CD4-positive, alpha-beta T cell (primary cell): ENCODE measurements at places on chromosomes 2 and 18. TPM values are rescaled to one million over a fixed set of nuclear protein-coding genes. Genes with fewer than 3 reads are reported as not detected.

DNA sequence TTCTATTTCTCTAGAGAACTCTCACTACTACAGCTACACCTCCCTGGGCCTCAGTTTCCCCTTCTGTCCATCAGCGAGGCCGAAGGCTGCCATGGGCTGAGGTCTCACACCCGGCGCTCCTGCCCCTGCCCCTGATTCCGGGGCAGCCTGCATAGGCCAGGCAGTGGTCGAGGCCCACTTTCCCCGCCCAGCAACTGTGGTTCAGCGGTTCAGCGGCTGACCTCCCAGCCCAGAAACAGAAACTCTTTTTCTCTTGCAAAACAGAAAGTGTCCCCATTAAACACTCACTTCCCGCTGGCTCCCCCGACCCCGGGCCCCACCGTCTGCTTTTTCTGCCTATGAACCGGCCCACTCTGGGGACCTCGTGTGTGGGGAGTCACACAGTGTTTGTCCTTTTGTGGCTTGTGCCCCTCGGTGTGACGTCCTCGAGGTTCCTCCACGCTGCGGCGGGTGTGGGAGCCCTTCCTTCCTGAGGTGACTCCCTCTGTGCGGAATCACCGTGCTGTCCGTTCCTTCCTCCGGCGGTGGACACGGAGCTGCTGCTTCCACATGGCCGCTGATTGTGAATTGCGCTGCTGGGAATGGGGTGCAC is 16.0 kb downstream of the PDCD1 start:
- peak; percentile 53 for DNase-seq

DNA sequence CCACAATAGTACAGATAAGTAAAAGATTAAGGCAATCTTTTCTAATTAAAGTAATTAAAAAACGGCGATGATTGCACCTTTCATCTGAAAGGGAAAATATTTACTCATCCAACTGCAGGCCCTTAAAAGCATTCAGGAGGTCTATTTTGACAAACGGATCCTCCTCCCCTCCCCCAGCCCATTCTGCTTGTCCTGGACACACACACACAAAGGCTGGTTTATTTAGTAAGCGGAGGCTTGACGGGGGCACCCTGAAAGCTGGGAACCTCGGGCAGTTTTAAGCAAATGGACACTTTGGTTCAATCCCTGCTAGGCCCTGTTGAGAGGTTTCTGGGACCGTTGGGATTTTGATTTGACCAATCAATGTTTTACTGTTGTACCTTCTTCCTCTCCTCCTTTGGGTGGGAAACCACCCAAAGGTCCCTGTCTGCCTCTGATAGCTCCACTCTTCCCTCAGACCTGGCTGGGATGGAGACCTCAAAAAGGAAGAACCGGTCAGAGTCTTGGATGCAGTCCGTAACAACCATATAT is 135.8 kb upstream of the HAAO start:
- no peak for DNase-seq

GRCh38 chr2:201949181-201949926 is 84.3 kb upstream of the FZD7 start:
- DNase-seq, result no peak

DNA sequence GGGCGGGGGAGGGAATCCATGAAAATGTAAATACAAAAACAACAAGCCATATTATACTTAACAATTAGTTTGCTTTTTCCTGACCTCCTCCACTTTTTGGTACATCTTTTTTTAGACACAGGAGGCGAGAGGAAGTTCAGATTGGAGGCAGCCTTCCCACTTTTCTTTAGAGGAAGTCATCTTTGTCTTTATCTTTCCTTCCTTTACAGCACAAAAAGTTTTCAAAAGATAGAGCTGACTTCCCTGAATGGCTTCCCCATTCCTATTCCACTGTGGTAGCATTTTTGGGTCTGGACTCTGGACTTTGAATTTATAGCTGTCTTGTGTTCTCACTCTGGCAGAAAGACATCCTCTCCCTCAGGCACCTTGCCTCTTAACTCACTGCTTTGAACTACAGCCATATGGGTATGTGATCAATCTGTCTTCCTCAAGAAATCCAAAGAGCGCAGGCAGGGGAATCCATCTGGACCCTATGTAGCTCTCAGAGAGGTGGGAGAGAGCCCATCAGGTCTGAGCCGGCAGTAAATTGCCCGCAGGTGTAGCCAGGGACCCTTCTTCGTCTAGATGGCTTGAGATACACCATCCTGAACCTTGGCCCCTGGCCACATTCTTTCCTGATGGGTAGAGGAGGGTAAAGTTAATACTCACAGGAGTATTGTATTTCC is 101.9 kb downstream of the AQP4 start:
- no peak for DNase-seq

DNA sequence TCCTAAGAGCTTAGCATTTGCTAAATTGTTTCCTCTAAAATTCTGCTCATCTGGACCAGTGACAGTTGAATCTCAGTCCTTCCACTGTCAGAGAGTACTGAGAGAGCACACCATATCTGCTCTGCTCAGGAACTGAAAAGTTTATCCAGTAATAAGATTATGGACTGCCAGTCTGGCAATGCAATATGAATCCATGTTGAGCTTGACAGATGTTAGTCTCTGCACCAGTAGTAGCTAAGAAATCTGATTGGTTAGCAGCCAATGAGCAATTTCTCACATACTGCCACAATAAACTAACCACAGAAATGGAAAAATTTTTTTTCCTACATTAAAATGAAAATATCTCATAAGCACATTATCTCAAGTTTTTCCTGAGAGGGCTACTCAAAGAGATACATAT is 2.3 kb downstream of the PRKD3 start:
- DNase-seq, result no peak

- no peak for DNase-seq
These were observed 5.4 kb upstream of the ZAP70 start for GRCh38 chr2:97708048-97708380.

ATP6V1B1 gene
- not detected for total RNA-seq

DNA sequence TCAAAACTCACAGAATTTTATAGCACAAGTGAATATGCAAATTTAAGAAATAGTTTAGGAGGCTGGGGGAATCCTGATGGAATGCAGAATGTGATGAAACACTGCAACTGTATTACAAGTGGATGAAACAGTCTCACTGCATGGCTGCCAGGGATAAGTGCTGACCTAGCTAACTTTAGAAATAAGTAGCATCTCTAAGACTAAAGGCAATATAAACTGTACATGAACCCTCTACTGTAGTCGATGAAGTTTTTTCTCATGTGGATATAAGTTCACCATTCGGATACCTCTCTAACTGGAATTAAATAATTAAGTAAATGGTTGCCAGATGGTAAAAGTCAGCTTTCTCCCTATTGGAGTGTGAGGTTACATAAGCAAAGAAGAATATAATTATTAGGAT is 777.8 kb upstream of the RAB6C start:
- no peak for DNase-seq

TFPI gene
- total RNA-seq, result 0.17 TPM

GRCh38 chr2:222290736-222291484 is 7.9 kb downstream of the PAX3 start:
- no peak for DNase-seq

- no peak for DNase-seq
These were observed 4.8 kb upstream of the ATP6V1C2 start for GRCh38 chr2:10716581-10716980.

- no peak for DNase-seq
These were observed 651 bp upstream of the STAM2 start for GRCh38 chr2:152176113-152176714.

DNA sequence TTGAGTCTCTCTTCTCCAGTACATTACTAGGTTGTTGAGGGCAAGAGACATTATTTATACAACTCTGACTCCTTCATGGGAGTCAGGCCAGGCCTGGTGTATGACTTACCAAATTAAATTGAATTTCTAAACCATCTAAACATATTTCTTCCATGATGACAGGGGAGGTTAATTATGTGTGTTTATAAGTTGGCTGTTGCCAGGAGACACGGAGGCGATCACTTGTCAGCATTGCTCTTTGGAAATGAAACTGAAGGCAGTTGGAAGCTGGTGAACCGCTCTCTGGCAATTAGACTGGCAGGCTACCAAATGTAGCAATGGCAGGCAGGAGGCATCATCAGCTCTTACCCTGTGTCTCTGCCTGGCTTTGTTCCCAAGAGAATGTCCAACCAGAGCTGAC is 241.4 kb downstream of the KCNS3 start:
- no peak for DNase-seq

DNA sequence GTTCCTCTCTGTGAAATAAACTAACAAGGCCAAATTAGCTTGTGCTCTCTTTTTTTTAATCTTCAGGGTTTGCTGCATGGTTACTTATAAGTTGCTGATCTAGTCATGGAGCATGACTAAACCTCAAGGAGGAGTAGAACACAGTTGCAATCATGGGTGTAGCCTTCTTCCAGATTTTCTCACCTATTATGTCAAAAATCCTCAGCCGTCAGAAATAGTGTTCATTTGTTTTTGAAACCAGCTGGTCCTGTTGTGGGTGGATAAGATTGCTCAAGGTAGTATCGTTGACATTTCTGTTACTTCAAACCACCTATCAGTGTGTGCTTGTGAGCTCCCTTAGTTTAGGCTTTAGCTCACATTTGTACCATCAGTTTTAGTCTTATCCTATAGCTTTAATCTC is 11.2 kb downstream of the RELCH start:
- DNase-seq, result no peak

VSNL1 gene
- not detected for total RNA-seq

AGXT gene
- total RNA-seq, result not detected

DNA sequence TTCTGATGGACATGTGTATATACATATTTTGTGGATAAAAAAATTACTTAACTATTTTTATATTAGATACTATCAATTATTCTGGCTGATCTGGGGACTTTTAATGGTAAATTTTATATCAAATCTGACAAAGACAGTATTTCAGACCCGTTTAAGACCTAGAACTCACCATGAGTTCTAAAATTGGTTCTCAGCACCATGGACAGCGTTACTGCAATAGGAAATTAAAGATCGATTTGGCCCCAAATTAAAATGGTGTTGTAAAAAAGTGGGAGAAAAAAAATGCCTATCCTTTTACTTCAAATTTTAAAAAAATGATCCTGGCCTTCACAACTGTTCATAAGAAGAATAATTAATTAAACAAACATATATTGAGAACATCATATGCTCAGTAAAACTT is 919 bp upstream of the SCN2A start:
- no peak for DNase-seq

GRCh38 chr2:96934182-96934495 is 52.2 kb downstream of the FAM178B start:
- no peak for DNase-seq

GRCh38 chr2:198657512-198658121 is 800.1 kb downstream of the SATB2 start:
- DNase-seq, result no peak

DNA sequence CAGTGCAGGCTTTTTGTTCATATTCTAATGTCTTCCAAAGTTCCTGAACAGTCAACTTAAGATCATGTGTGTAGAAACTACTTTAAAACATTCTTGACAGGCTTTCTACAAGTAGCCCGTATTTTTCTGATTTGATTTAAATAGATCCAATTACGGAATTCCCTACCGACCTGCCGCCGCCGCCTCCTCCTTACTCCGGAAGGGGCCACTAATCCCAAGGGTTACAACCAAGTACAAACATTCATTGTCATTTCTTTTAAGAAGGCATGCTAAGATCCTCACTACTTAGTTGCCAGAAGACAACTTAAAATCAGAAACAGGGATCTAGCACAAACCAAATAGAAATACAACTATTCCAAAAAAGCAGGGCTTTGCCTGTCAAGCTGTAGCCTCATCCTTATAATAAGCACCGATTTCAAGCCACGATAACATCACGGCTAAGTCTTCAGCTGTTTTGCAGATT is 784 bp downstream of the WDR33 start:
- DNase-seq, result no peak

GRCh38 chr18:46247942-46248341 is 143.8 kb downstream of the HAUS1 start:
- no peak for DNase-seq

DNA sequence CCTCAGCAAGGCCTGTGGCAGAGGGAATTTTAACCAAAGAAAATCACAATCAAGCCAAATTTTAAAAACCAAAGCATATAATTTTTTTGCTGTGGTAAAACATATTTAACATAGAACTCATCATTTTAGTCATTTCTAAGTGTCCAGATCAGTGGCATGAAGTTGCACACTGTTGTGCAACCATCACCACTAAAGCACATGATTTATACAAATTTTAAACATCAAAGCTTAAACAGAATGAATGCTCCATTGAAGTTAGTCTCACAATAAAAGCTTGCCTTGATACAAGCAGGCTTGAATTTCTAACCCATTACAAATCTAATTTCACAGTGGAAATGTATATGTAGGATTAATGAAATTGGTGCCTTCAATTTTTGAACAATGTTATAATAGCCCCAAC is 31.2 kb downstream of the FTCDNL1 start:
- DNase-seq, result no peak

DNA sequence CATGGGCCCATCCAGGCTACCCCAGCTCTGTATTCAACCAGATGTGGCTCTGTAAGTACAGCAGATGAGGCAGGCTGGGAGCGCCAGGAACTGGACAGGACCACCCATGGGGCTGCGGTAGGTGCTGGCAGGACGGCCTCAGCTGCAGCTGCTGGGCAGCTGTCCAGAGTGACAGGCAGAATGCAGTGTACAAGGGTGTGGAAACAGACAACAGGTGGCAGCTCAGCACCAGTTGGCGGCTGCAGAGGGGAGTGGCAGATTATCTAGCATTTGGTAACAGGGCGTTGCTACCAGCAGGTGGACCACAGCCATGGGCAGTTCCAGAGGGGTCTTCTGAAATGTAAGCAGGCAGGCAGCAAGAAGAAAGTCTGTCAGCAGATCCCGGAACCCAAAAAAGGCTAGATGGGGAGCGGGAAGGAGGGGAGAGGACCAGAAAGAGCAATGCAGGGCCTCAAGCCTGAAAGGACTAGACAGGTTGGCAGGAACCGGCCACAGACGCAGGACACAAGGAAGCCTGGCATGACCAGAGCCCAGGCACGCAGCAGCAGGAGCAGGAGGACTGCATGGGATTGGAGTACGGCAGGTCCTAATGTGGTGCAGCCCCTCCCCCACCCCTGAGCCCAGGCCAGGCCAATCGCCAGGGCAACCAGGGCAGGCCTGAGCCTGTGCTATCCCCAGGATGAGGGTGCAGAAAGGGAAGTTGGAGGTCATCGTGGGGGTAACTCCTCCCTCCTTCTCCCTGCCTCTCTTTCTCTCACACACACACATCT is 24.7 kb downstream of the PKDCC start:
- no peak for DNase-seq

DNA sequence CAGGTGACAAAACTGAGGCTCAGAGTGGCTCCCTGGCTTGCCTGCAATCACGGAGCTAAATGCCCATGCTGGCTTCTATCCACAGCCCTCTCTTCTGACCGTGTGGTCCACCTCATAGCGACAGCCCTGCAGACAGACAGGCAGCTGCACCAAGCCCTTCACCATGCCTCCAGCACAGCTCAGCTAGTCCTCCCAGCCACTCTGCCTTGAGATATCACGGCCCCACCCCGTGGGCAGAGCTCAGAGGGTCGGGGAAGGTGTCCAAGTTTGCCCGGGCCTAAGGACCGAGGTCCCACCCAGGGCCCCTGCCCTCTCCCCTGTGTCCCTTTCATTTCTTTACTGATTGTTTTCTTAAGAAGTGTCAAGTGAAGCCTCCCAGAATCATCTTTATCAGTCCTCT is 128.2 kb upstream of the GLI2 start:
- DNase-seq, result no peak
